Activated CD4-positive, alpha-beta T cell treated with anti-CD3 and anti-CD28 coated beads, Interleukin-2, amount 50 U/mL, for 1 hour (primary cell): ENCODE measurements at places on chromosomes 6 and 20.

DNA sequence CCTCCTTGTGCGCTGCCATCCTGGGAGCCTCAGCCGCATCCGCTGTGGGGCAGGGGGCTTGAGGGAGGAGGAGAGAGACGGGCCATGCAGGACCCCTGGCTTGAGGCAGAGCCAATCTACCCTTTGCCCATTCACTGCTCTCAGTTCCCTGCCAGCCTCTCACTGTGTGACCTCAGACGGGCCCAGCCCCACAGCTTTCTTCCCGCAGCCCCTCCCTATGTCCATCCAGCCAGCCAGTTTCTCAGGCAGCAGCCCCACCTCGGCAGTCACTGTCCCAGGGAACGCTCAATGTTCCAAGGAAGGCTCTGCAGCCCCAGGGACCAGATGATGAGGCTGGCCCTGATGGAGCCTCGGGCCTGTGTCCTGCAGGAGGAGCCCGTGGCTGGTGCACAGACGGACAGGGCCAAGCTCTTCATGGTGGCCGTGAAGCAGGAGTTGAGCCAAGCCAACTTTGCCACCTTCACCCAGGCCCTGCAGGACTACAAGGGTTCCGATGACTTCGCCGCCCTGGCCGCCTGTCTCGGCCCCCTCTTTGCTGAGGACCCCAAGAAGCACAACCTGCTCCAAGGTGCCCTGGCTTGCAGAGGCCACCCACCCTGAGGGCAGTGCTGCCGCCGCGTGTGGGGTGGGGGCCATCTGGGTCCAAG, 3.9 kb upstream of the TNFRSF6B start:
- no peak for DNase-seq

DNA sequence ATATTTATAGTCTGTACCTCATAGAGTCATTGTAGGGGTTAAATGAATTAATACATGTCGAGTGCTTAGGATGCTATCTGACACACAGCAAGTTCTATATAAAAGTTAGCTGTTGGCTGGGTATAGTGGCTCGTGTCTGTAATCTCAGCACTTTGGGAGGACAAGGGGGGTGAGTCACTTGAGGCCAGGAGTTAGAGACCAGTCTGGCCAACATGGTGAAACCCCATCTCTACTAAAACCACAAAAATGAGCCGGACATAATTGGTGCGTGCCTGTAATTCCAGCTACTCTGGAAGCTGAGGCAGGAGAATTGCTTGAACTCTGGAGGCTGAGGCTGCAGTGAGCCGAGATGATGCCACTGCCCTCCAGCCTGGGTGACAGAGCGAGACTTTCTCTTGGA, 222.9 kb downstream of the UBE3D start:
- DNase-seq, result no peak

GRCh38 chr6:104182811-104183210, 676.9 kb downstream of the HACE1 start:
- DNase-seq, result no peak

DNA sequence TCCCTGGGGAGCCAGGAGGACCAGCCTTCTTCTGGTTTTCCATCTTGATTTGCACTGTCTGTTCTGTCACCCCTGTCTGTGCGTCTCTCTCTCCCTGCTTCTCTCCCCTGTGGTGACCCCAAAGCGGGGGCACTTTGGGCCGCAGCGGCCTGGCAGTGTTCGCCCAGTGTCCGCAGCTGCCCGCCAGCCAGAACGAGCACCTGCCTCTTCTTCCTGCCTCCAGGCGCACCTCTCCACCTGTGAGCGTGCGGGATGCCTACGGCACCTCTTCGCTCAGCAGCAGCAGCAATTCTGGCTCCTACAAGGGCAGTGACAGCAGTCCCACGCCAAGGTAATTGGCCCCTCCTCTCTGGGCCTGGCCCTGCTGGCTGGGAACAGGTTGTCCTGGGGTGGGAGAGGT, 30.8 kb downstream of the SNPH start:
- no peak for DNase-seq

DNA sequence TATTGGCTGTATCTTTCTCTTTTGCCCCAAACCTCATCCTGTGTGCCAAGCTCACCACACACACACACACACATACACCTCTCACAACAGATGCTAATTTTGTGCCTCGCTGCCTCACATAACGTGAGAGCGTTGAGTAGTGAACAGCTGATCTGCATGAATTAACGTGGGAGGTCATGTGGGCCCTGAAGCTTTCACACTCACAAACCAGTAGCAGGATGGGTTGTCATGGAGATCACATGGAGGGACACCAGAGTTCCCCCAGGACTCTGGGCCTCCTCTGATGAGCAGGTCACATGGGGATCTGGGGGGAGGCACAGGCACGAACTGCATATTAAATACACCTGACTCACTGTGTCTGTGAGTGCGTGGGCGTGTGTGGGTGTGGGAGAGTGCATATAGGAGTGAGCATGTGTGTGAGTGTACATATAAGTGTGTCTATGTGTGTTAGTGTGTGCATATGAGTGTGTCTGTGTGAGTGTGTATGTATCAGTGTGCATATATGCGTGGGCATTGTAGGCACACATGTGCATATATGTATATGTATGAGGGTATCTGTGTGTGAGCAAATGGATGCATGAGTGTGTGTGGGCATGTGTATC, 62.7 kb upstream of the SULF2 start:
- DNase-seq, result no peak

GRCh38 chr6:30315156-30315555, 11.6 kb upstream of the TRIM39 start:
- no peak for DNase-seq
